ENCODE measurements at places on chromosomes 6 and 20.

- no peak for DNase-seq
Observed at GRCh38 chr6:10837622-10837994, 731 bp downstream of the MAK start.

DNA sequence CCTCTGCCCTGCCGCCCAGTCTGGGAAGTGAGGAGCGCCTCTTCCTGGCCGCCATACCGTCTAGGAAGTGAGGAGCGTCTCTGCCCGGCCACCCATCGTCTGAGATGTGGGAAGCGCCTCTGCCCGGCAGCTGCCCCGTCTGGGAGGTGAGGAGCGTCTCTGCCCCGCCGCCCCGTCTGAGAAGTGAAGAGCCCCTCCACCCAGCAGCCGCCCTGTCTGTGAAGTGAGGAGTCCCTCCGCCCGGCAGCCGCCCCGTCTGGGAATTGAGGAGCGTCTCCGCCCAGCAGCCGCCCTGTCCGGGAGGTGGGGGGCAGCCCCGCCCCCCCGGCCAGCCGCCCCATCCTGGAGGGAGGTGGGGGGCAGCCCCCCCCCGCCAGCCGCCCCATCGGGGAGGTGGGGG is 27.8 kb downstream of the SNHG17 start:
- DNase-seq, result no peak

DNA sequence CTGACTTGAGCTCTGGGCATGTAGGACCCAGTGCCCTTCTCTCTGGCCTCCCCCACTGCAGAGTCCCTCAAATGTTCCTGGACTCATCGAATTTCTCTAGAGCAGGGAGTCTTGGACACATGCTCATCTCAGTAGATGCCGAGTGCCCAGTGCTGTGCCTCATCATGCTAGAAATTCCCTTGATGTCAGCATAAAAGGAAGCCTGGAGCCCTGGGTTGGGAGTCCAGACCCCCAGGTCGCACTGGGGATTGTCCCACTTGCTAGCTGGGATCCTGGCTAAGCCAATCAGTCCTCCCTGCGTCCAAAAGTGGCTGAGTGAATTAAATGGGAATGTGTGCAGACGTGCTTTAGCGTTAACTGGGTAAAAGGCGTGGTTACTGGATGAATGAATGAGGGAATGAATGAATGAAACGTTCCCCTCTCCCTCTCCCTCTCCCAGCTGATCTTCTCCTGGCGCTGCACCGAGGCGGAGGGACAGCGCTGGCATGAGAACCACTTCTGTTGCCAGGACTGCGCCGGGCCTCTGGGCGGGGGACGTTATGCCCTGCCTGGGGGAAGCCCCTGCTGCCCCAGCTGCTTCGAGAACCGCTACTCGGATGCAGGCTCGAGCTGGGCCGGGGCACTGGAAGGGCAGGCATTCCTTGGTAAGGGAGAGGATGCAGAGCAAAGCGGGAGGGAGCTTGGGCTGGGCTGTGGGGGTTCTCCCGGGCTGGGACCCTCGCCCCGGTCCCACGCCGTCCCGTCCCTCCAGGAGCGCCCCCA is 1.6 kb upstream of the TOMM6 start:
- no peak for DNase-seq

GRCh38 chr6:22392711-22393110 is 95.9 kb upstream of the PRL start:
- DNase-seq, result no peak

DNA sequence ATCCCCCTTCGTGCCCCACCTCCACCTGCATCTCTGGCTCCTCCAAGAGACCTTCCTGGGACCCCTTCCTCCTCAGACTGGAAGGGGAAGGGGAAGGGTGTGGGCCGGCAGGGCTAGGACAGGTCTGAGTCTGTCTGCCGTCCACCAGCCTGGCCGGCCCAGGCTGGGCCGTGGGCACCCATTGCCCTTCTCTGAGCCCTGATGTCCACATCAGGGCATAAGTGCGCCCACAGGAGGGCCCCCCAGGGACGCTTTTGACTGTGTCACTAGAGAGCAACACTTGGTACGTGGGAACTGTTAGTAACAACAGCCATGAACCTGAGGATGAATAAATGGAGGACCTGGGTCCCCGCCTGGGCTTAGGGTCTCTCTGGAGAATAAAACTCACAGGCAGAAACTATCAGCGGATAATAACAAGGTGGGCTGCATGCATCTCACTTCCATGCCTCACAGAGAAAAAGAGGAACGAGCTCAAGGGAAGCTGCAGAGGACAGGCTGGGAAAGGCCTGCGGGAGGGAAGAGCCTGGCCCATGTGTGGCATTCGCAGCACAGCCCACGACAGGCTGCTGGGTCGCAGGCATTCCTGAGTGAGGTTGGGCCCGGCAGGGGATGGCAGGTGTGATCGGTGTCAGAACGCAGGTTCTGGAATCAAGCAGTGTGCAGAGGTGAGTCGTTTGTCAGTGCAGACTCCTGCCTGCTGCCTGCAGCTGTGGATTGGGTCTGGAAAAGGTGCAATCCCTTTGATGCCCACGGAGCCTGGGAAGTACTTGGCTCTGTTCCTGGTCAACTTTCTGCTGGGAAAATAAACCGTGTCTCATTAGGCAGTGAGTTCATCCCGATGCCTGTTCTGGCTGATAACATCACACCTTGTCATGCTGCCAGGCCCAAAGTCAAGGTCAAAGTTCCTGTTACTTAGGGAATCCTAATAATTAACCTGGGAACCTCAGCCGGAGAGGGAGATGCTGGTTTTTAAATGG is 60.9 kb downstream of the BCAS4 start:
- DNase-seq, result no peak

GRCh38 chr6:161191007-161191406 is 82.9 kb downstream of the AGPAT4 start:
- DNase-seq, result no peak

GRCh38 chr20:53801609-53802370 is 208.2 kb upstream of the ZNF217 start:
- DNase-seq, result no peak

All from stimulated activated CD8-positive, alpha-beta memory T cell treated with anti-CD3 and anti-CD28 coated beads, Interleukin-7, amount 100 ng/mL, for 48 hours (primary cell).